Kidney epithelial cell (primary cell): ENCODE measurements at places on chromosomes 1 and 21. TPM values are rescaled to one million over a fixed set of nuclear protein-coding genes. Genes with fewer than 3 reads are reported as not detected.

MRPS15 gene
- 121 and 128 TPM in 2 replicates for total RNA-seq

UBASH3A gene
- total RNA-seq: not detected in 2 replicates

SHISAL2A gene
- not detected in 2 replicates for total RNA-seq

DESI2 gene
- total RNA-seq: 53.2 and 55.0 TPM in 2 replicates

PADI4 gene
- not detected in 2 replicates for total RNA-seq

COL11A1 gene
- 0.38 and 0.48 TPM in 2 replicates for total RNA-seq

TEX38 gene
- not detected in 2 replicates for total RNA-seq

NBPF15 gene
- 31.6 and 33.8 TPM in 2 replicates for total RNA-seq

FCRL4 gene
- not detected in 2 replicates for total RNA-seq

CDCA8 gene
- total RNA-seq: 3.1 and 4.0 TPM in 2 replicates

OTUD3 gene
- 8.0 and 8.4 TPM in 2 replicates for total RNA-seq

LCE1C gene
- not detected in 2 replicates for total RNA-seq

S100A2 gene
- 16.1 and 27.5 TPM in 2 replicates for total RNA-seq

RAVER2 gene
- 11.8 and 12.6 TPM in 2 replicates for total RNA-seq

SH2D2A gene
- total RNA-seq: 2.3 and 4.9 TPM in 2 replicates

AQP10 gene
- total RNA-seq: not detected in 2 replicates

UMODL1 gene
- total RNA-seq: not detected in 2 replicates

USP16 gene
- 20.0 and 30.0 TPM in 2 replicates for total RNA-seq

SDF4 gene
- total RNA-seq: 146 and 153 TPM in 2 replicates

DISC1 gene
- 3.7 and 5.8 TPM in 2 replicates for total RNA-seq

CDK18 gene
- total RNA-seq: 12.1 and 14.0 TPM in 2 replicates

LDLRAD2 gene
- total RNA-seq: not detected in 2 replicates

OLFML3 gene
- total RNA-seq: 0.17 and 1.4 TPM in 2 replicates

TFF3 gene
- 0.17 and 0.21 TPM in 2 replicates for total RNA-seq

ATAD3C gene
- total RNA-seq: 0.38 and 0.75 TPM in 2 replicates

PCP4 gene
- 1.2 TPM in 1 of 2 replicates, not detected in the other for total RNA-seq

MIS18A gene
- 10.1 and 15.6 TPM in 2 replicates for total RNA-seq

COL16A1 gene
- total RNA-seq: 9.2 and 10.8 TPM in 2 replicates

RCSD1 gene
- total RNA-seq: 0.21 TPM in 1 of 2 replicates, not detected in the other

METTL13 gene
- total RNA-seq: 35.1 and 37.9 TPM in 2 replicates

CD247 gene
- total RNA-seq: not detected in 2 replicates

ASPM gene
- total RNA-seq: 3.7 and 4.5 TPM in 2 replicates

A3GALT2 gene
- total RNA-seq: not detected in 2 replicates

SLFNL1 gene
- total RNA-seq: 0.41 TPM in 1 of 2 replicates, not detected in the other

NENF gene
- total RNA-seq: 35.8 and 36.0 TPM in 2 replicates

GATAD2B gene
- 12.2 and 12.7 TPM in 2 replicates for total RNA-seq

CLEC20A gene
- total RNA-seq: not detected in 2 replicates

GUCA2A gene
- total RNA-seq: not detected in 2 replicates

MMP23B gene
- total RNA-seq: 4.9 and 6.5 TPM in 2 replicates

HAO2 gene
- total RNA-seq: not detected in 2 replicates

SLC44A3 gene
- total RNA-seq: 13.1 and 14.6 TPM in 2 replicates

TSTD1 gene
- total RNA-seq: 112 and 116 TPM in 2 replicates

GBP2 gene
- total RNA-seq: 2.2 and 2.7 TPM in 2 replicates

ZSWIM5 gene
- 0.62 and 0.84 TPM in 2 replicates for total RNA-seq

ANGPTL3 gene
- not detected in 2 replicates for total RNA-seq
